ENCODE measurements at places on chromosomes 5 and 9. TPM values are rescaled to one million over a fixed set of nuclear protein-coding genes. Genes with fewer than 3 reads are reported as not detected.

The PCDHGC3 gene
- total RNA-seq = 7.6 TPM

The SMAD5 gene
- 29.2 TPM for total RNA-seq

The SLC34A3 gene
- 0.18 TPM for total RNA-seq

The TAF1L gene
- not detected for total RNA-seq

The ADAMTS19 gene
- total RNA-seq = 18.0 TPM

The GRHPR gene
- total RNA-seq = 73.4 TPM

The KCNV2 gene
- total RNA-seq = not detected

The KIF4B gene
- total RNA-seq = not detected

The PIP5KL1 gene
- total RNA-seq = 11.2 TPM

The TEX53 gene
- total RNA-seq = not detected

The APBA1 gene
- total RNA-seq = 3.6 TPM

The EGFL7 gene
- 42.0 TPM for total RNA-seq

The FAM78A gene
- 1.2 TPM for total RNA-seq

The MYMK gene
- total RNA-seq = not detected

The ANKRD18A gene
- total RNA-seq = 1.7 TPM

The PCDHA13 gene
- 4.3 TPM for total RNA-seq

The HK3 gene
- 3.9 TPM for total RNA-seq

The TMC1 gene
- total RNA-seq = not detected

The C5orf46 gene
- not detected for total RNA-seq

The WHRN gene
- total RNA-seq = 21.6 TPM

The SV2C gene
- total RNA-seq = 30.8 TPM

The RIC1 gene
- 50.4 TPM for total RNA-seq

The NUTM2G gene
- not detected for total RNA-seq

The COMMD10 gene
- total RNA-seq = 53.7 TPM

The FAM163B gene
- not detected for total RNA-seq

The SPATA31C1 gene
- not detected for total RNA-seq

The FAM169A gene
- 2.5 TPM for total RNA-seq

The ARID3C gene
- total RNA-seq = not detected

The SIGMAR1 gene
- 124 TPM for total RNA-seq

The ZDHHC11 gene
- total RNA-seq = 35.2 TPM

The ZNF462 gene
- total RNA-seq = 15.2 TPM

The PRR16 gene
- 2.3 TPM for total RNA-seq

The G3BP1 gene
- total RNA-seq = 68.7 TPM

The ROPN1L gene
- total RNA-seq = not detected

The HAND1 gene
- not detected for total RNA-seq

The NKD2 gene
- total RNA-seq = not detected

The CRHBP gene
- not detected for total RNA-seq

The NTRK2 gene
- total RNA-seq = 2.2 TPM

The SAXO1 gene
- total RNA-seq = not detected

The PLPPR1 gene
- total RNA-seq = 1.7 TPM

The PRDM9 gene
- total RNA-seq = not detected

The NSUN2 gene
- 74.0 TPM for total RNA-seq

The LCN9 gene
- total RNA-seq = not detected

The TNC gene
- total RNA-seq = 265 TPM
